Head of caudate nucleus (tissue), 42 donors: ENCODE measurements at places on chromosomes 16 and 17.

- no peak for DNase-seq
Measured at GRCh38 chr17:9798724-9799123, 7.3 kb upstream of the DHRS7C start.

GRCh38 chr17:56222255-56222654 is 69.0 kb downstream of the ANKFN1 start:
- no peak for DNase-seq

GRCh38 chr17:58200024-58200633 is 7.6 kb downstream of the EPX start:
- peak; percentile 44 for DNase-seq

DNA sequence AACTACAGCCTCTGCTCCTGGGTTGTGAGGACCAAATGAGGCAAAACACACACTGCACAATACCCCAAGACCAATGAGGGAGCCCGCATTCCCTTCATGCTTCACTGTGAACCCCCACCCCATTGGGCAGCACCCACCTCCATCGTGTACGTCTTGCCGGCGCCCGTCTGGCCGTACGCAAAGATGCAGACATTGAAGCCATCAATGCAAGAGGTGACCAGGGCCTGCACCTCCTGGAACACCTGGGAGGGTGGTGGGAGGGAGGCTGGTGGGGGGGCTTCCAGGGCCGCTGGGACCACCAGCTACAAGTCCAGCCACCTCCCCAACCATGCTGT is 28.4 kb downstream of the KATNB1 start:
- no peak for DNase-seq

- no peak for DNase-seq
Measured at GRCh38 chr17:42553161-42553818, 567 bp downstream of the HSD17B1 start.
